ENCODE measurements at places on chromosomes 12 and 14. TPM values are rescaled to one million over a fixed set of nuclear protein-coding genes. Genes with fewer than 3 reads are reported as not detected.

The CATSPERB gene
- 5.3 TPM for total RNA-seq

The PRICKLE1 gene
- not detected for total RNA-seq

The CTSG gene
- not detected for total RNA-seq

The ZNF10 gene
- total RNA-seq, result 47.8 TPM

The IRAK3 gene
- 0.59 TPM for total RNA-seq

The ENO2 gene
- total RNA-seq, result 85.6 TPM

Measured in CD4-positive, alpha-beta T cell (primary cell).